ENCODE measurements at places on chromosomes 13 and 19.

- DNase-seq: no peak
These were observed 4.3 kb upstream of the USF2 start for GRCh38 chr19:35264268-35265125.

DNA sequence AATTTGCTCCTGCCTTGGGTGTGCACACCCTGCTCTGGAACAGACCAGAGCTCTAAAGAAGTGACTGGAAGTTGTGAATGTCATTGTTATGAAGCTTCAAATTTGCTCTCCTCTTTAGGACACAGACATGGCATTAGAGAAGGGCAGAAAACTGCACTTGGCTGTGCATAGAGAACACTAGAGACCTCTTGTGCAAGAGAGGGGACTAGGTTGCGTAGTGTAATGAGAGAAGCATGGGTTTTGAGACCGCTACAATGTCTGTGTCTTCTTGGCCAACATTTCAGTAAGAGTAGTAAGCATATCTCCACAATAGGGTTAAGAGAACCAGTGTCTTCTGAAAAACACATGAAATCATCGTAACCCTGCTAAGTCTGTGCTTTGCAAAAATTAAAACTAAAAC is 423.3 kb downstream of the SPRY2 start:
- no peak for DNase-seq

DNA sequence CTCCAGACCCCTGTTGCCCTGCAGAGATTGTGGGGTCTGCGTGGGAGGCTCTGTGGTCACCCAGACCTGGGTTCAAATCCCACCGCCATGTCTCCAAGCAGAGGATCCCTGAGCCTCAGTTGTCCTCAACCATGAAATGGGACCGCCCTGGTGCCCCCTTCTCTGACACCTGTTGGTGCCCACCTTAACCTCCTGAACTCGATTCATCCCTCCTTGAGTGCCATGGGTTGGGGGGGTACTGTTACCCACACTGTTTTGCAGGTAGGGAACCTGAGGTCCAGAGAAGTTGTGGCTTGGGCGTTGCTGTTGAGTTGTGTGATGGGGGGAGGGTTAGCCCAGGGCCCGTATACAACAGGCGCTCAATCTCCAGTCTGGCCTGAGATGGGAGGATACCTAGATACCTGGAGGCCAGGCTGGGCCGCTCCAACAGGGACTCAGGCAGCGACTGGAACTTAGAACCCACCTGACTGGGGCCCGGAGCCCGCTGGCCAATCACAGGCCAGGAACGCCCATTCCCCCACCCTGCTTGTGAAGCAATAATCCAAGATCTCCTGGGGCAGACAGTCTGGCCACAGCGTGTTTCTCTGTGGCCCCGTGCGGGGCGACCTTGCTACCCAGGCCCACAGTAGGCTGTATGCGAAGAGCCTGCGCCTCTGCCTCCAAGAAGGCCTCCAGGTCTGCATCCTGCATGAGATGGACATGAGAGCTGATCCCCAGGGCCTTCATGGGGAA is 2.8 kb downstream of the ARID3A start:
- DNase-seq: no peak

DNA sequence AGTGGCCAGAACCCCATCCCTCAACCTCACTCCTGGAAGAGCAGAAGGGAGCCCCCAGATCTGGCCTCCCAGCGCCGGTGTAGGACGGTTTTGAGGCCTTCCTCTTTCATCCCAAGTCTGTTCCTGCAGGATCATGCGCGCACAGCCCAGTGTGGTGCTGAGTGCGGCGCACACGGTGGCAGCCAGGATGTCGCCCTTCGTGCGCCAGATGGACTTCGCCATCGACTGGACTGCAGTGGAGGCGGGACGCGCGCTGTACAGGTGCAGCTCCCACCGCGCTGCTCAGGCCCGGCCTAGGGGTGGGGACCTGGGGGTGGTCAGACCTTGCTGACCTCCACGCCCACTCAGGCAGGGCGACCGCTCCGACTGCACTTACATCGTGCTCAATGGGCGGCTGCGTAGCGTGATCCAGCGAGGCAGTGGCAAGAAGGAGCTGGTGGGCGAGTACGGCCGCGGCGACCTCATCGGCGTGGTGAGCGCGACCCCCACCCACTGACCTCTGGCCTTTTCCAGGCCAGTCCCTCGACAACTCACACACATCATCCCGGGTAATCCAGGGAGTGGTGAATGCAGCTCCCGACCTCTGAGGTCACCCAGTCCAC is 14.8 kb downstream of the PNPLA6 start:
- DNase-seq: no peak

DNA sequence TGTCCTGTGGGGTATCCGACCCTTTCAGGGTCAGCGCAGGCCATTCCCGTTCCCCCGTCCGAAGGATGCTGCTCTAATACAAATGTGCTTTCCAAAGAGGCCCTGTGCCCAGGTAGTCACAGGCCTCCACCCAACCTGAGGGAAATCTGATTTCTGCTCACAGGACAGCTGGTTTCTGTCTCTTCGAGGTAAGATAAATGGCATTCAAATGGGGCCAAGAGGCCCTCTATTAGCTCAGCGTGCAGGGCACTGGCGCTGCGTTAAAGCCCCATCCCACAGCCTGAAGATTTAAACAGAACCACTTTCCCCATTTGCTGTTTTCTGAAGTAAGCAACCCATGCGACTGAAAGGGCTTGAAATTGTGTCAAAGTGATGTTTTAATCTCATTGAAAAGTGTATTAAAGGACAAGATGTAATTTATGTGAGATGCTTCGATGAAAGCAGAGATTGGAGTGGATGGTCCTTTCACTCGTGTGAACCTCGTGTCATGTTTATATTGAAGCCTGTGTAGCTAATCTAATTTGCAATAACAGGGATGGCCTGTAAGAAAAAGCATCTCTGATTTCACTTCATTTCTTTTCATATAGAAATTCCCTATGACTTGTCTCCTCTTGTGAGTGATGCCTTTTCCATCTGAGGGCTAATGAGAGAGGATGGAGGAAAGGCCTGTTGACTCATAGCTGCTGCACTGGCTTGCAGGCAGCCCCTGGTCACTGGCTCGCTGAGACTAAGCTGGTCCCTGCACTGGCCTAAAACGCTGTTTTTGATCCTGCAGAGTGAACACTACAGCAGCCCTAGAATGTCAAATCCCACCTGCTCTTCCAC is 7.3 kb upstream of the SOX1 start:
- no peak for DNase-seq
